ENCODE measurements at places on chromosomes 13 and 19. TPM values are rescaled to one million over a fixed set of nuclear protein-coding genes. Genes with fewer than 3 reads are reported as not detected.

Gene KLK5
- 454 TPM for total RNA-seq

Gene GNG7
- total RNA-seq: not detected

Gene ACTMAP
- total RNA-seq: 0.95 TPM

Gene DCLK1
- total RNA-seq: 5.5 TPM

Gene NANOS2
- total RNA-seq: not detected

Gene AZU1
- not detected for total RNA-seq

Gene DENND1C
- not detected for total RNA-seq

DNA sequence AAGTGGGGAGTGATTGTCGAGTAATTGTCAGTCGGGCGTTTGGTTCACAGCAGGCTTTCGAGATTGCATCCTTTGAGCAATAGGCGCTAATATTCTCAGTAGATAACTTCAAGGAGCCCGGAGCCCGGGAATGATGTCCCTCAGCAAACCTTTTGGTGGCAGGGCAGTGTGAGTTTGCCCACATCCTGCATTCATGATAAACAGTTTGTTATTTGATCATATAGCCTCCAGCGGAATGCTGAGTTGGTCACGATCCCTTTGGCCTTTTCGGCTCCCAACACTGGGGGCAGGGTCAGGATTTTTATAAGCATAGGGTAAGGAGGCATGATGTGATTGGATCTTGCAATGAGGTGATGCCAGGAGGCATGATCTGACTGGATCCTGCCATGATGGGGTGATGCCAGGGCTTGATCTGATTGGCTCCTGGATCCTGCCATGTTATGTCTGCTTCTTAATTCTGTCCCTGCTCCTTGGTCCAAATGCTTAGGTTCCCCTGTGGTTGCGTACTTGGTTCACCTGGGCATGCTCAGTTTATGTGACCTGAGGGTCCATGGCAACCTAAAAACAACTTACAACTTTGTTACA is 38.2 kb upstream of the IGSF23 start:
- no peak for DNase-seq

- no peak for DNase-seq
Observed at GRCh38 chr13:47546391-47547225, 454.5 kb downstream of the SUCLA2 start.

GRCh38 chr19:39146091-39146490 is 20.5 kb downstream of the PAK4 start:
- DNase-seq: no peak

GRCh38 chr13:99614465-99614885 is 113.2 kb downstream of the TM9SF2 start:
- DNase-seq: no peak

DNA sequence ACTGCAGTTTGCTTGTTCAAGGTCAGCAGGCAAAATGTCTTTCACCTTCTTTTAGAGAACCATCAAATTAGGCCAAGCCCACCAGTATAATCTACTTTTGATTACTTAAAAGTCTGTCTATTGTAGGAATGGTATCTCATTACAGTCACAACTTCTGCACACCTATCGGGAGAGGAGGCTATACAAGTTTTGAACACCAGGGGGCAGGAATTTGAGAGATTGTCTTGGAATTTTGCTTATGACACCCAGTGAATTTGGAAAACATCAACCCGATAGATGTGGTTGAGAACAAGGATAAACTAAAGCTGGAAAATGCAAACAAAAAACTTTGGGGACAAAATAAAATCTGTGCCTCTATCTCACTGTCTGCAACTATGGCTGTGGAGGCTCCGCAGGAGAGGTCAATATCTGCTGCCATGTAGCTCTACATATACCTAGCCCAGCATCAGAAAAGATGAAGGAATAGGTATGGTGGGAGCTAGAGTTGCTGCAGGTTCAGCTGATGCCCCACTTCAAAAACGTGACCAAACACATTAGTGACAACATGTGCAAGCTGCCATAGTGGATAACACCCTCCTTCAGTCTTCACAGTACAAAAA is 1299.2 kb upstream of the SPRY2 start:
- no peak for DNase-seq

GRCh38 chr19:43395561-43395960 is 19.1 kb upstream of the TEX101 start:
- DNase-seq: no peak

GRCh38 chr13:30746791-30747190 is 11.4 kb downstream of the ALOX5AP start:
- DNase-seq: no peak

GRCh38 chr13:97307882-97308624 is 85.9 kb downstream of the MBNL2 start:
- DNase-seq: peak; percentile 61

DNA sequence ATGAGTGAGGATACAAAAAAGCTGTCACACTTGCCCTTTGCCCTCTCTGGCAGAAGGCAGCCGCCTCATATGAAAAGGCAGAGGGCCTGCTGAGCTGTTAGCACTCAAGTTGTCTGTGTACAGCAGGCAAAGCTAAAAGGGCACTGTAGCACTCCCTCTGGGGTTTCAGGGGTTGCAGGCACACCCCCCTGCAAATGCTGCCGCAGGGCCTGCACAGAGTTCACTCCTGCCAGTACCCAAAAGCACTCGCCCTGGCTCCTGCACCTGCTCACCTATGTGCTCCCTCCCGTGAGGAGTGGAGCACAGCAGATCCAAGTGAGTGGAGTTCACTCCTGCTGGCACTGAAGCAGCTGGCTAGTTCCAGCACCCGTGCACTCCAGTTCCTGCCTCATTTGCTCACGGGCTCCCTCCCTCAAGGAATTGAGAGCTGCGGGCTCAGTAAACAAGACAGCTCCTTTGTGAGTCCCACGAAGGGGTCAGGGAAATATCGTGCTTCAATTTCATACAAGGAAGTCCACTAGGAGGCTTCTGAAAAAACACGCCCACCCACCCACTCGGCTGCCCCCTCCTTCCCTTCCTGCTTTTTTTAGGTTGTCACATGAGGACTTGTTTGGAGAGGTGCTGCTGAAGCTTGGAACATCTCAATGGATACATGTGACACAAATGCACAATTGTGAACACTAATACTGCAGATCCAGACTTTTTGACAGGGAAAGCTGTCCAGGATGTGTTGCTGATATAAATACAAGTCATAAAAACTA is 9.9 kb upstream of the RCBTB2 start:
- no peak for DNase-seq

- DNase-seq: peak; percentile 9
Observed at GRCh38 chr13:20882206-20882605, 20.3 kb downstream of the XPO4 start.

GRCh38 chr19:3898426-3898825 is 17.9 kb downstream of the ATCAY start:
- DNase-seq: no peak

DNA sequence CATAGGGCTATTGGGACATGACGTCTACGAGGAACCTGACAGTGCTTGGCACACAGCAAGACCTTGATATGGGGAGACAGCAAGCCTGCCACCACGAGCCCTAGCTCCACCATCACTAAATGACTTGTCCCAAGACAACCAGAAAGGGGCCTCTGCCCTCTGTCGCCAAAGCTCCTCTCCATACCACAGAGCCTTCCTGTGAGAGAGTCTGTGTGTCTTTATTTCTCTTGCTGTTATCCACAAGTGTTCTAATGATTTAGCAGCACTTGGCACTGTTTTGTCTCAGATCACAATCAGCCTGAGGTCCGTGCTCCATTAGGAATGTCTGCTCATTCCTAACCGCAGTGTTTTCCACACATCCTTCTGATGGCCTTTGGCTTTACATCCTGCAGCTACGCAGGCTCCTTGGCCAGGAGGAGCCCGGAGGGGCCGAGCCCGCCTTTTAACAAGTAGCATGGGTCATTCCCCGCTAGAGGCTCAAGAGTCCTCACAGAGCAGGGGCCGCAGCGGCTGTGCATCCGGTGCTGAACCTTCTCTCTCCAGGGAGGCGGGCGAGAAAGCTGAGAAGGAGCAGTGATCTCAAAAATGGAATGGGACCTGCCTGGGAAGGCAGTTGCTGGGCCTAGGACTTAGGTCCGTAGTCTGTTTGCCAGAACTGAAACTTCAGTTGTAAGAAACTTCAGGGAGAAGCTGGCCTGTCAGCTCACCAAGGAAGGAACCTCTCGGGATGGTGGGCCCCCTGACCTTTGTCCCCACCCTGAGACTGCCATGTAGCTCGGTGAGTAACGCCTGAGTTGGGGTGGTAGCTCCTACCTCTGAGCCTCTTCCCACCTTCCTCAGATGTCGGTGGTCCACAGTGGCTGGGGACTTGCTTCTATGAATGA is 61.1 kb upstream of the HMGB1 start:
- no peak for DNase-seq

DNA sequence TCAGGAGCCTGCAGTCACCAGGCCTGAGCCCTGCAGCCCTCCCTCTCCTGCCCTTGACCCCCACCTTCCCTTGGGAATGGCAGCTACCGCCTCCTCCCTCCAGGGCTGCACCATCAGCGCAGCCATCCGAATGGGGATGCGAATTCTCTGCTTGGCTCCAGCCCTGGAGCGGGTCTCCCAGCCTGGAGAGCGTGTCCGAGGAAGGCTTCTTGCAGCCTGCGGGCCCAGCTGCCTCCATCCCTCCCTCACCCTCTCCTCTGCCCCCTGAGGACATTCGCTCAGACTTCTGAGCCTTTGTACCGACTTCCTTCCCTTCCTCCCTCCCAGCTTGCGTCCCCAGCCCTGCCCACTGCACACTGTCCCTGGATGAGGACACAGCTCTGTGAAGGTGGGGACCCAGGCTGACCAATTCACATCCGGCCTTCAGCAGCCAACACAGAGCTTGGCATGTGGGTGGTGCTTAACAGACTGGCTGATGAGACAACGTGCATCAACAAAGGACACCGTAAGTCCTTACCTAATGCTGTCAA is 6.0 kb upstream of the NKPD1 start:
- DNase-seq: no peak

DNA sequence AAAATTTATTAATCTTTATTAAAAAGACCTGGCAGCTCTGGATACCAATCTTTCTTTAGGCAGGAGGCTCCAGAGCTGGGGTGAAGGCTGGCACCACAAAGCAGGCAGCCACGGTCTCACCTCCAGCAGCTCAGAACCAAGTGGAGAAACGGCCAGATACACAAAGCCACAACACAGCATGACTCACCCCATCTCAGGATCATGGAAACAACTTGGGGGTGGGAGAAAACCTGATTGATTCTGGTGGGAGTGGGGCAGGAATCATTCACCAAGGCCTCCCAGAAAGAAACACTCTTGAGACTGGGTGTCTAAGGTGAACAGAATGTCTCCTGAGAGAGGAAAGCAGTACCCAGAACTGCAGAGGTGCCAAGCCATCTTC is 64.2 kb downstream of the CRYL1 start:
- DNase-seq: peak; percentile 31

DNA sequence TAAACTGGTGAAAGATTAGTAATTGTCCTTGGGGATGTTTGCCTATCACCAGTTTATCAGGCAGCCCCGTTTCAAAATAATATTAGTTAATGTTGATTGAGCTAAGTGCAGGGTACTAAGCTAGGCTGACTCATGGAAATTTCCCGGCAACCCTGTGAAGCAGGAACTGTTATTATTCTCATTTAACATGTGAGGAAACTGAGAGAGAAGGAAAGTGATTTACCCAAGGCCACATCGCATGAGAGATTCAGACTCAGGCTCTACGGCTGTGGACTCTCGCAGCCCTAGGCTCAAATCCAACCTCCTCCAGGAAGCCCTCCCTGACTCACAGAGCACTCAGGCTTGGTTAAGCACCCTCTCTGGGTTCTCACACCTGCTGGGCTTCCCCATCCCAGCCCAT is 19.7 kb downstream of the CLPTM1 start:
- no peak for DNase-seq

GRCh38 chr13:73922493-73923393 is 211.5 kb downstream of the KLF12 start:
- DNase-seq: no peak

DNA sequence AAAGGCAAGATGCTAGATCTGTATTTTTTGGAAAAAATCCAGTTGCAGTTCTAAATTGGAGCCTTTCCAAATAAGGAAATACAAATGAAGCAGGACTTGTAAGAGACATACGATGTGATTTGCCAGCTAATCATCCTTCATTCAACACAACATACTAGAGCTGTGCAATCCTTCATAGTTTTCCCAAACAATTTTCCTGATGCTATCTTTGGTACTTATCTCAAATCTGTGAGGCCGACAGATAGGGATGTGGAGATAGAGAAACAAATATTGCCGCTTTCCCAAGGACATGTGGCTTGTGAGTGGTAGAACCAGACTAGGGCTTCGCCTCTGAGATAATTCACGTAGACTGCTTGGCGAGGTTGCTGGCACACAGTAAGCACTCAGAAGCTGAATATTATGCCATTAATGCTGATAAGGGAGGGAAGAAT is 176.6 kb downstream of the LMO7 start:
- no peak for DNase-seq

DNA sequence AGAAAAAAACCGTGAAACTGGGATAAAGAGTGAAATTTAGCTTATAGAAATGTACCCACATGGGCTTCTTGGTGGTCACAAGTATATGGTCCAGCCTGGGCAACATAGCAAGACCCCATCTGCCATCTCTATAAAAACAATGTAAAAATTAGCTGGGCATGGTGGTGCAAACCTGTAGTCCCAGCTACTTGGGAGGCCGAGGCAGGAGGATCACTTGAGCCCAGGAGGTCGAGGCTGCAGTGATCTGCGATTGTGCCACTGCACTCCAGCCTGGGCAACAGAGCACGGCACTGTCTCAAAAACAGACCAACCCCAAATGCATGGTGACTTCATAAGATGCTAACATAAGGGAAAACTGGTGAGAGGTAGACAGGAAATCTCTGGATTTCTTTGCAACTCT is 54.4 kb downstream of the GNG7 start:
- no peak for DNase-seq

DNA sequence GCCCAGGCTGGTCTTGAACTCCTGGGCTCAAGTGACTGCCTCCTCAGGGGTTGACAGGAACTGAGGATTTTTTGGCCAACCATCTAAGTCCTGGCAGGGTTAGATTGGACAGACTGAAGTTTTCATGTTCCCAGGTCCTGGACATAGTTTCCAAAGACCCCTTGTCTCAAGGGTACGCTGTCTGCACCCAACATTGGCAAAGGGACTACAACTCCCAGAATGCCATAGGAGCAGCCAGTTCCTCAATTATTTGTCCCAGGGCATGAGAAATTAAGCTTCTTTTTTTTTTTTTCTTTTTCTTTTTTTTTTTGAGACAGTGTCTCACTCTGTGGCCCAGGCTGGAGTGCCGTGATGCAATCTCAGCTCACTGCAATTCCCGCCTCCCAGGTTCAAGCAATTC is 6.9 kb downstream of the GYS1 start:
- no peak for DNase-seq

DNA sequence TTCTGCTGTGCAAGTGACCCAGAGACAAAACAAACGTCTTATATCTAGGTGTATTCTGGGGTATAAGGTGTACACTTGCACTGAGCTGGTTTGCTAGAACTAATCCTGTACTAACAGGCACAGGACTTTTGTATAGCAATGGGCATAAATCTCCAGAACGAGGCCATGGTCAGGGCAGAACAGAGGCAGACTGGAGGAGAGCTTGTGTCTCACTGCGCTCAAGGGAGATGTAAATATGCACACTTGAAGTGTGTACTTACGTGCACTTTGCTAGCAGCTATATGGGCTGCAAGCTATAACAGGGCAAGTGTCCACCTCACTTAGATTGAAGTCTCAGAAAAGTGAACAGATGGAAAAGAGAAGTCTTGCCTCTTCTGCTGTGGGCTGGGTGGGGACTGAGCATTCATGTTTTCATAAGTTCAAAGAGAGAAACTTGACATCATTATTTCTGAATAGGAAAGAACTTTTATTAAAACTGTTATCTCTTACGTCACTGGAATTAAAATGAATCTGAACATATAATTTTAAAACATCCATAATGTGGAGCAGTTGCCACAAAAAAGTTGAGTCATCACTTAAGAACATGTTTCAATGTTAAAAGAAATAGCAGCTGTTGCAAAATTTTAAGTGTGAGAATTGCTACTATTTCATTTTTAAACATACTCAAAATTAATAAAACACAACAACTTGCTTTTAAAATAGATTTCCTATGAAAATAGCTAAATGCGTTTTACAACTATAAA is 888.3 kb downstream of the PCDH9 start:
- no peak for DNase-seq

Measured in MG63 (cell line).